ENCODE measurements at places on chromosomes 13 and 19.
A peak's percentile ranks its signal among the peaks of the same experiment; 100 is the strongest.

GRCh38 chr13:47134939-47135489 is 238.2 kb upstream of the HTR2A start:
- DNase-seq: no peak

DNA sequence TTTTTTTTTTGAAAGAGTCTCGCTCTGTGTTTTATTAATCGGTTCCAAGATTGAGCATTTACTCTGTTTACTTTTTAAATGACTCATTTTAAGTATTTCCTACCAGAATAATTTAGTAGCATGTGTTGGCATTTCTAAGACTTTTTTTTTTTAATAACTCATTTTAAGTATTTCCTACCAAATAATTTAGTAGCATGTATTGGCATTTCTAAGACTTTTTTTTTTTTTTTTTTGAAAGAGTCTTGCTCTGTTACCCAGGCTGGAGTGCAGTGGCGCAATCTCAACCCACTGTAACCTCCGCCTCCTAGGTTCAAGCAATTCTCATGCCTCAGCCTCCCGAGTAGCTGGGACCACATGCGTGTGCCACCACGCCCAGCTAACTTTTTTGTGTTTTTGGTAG is 13.1 kb downstream of the SETDB2 start:
- DNase-seq: no peak

- no peak for DNase-seq
These were observed 879 bp upstream of the FCGBP start for GRCh38 chr19:39935364-39935661.

GRCh38 chr19:13860679-13861391 is 16.1 kb upstream of the NANOS3 start:
- DNase-seq: no peak

DNA sequence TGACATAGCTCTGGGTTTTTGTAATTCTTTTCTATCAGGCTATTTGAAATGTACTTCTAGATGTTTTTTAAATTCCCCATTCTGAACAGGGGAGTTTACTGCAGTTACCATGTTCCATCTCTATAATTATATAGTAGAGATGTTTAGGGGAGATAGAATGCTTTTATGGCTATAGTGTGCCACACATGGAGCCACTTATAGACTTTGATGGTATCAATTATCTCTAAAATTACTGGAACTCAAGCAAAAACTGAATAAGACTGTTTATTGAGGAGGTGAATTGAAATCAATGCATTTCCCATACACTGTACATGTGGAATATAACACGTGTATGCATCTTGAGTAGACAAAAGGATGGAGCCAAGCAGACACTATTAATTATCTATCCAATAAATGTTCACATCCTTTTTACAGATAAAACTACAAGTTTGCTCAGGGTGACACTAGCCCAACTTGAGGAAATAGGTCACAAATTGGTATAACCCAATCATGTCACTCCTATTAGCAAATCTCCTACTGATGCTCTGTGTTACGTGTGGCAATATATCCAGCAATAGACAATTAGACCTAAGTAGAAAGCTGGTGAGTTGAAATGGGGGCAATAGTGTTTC is 1882.6 kb downstream of the PCDH9 start:
- DNase-seq: no peak

- no peak for DNase-seq
These were observed 1306.0 kb upstream of the SLC10A2 start for GRCh38 chr13:104372095-104372655.

- DNase-seq: peak; percentile 20
These were observed 3.5 kb downstream of the IER2 start for GRCh38 chr19:13153569-13154240.

DNA sequence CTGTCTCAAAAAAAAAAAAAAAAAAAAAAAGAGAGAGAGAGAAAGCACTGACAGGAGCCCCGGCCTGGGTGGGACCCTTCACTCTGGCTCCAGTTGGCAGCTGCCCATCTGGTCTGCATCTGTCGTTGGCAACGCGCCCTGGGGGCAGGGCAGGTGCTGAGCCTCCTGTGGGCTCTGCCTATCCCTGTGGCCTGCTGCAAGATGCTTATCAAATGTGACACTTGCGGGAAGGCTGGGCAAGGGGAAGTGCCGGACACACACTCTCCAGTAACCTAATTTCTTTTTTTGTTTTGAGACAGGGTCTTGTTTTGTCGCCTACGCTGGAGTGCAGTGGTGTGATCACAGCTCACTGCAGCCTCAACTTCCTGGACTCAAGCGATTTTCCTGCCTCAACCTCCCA is 10.7 kb upstream of the KPTN start:
- no peak for DNase-seq

DNA sequence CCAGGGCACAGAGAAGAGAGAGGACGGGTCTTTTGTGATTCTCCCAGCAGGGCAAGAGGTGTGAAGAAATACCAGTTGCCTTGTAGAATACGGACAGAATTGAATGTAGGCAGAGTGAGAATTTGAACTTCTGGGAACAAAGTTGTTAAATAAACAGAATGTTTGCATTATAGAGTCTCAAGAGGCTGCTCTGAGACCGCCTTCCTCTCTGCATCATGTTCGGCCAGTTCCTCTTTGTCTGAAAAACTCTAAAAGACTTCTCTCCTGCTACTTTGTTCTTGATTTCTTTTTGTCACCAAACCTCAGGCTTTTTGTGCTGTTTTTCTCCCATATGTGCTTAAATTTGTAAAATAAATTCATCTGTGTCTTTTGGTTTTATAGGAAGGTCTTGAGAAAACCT is 256.4 kb downstream of the DLEU7 start:
- DNase-seq: no peak

DNA sequence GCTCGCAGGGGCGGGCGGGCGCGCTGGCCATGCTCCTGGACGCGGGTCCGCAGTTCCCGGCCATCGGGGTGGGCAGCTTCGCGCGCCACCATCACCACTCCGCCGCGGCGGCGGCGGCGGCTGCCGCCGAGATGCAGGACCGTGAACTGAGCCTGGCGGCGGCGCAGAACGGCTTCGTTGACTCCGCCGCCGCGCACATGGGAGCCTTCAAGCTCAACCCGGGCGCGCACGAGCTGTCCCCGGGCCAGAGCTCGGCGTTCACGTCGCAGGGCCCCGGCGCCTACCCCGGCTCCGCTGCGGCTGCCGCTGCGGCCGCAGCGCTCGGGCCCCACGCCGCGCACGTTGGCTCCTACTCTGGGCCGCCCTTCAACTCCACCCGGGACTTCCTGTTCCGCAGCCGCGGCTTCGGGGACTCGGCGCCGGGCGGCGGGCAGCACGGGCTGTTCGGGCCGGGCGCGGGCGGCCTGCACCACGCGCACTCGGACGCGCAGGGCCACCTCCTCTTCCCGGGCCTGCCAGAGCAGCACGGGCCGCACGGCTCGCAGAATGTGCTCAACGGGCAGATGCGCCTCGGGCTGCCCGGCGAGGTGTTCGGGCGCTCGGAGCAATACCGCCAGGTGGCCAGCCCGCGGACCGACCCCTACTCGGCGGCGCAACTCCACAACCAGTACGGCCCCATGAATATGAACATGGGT is 599 bp downstream of the ZIC2 start:
- DNase-seq: no peak

- no peak for DNase-seq
These were observed 4.3 kb downstream of the RGCC start for GRCh38 chr13:41461527-41462139.

DNA sequence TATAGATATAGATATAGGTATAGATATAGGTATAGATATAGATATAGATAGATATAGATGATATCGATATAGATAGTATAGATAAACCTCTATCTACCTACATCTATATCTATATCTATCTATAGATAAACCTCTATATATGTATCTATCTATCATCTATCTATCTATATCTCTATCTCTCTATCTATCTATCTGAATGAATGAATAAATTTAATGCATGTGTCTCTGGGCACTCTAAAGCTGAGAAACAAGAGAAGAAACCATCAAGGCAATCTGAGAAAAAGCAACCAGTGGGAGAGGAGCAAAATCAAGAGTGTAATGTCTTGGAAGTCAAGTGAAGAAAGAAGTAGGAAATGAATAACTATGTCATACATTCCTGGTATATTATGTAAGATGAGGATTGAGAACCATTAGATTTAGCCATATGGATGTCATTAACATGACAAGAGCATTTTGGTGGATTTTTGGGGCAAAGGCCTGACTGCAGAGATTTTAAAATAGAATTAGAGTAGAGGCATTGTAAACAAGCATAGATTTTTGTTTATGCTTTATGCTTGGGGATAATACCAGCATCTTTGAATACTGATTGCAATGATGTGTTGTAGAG is 1262.7 kb upstream of the MIR17HG start:
- DNase-seq: no peak

GRCh38 chr19:45960595-45961235 is 12.9 kb downstream of the NOVA2 start:
- DNase-seq: no peak
